Neural crest cell (in vitro differentiated cells): ENCODE measurements at places on chromosomes 2 and 18.

- DNase-seq, result no peak
These were observed 429.1 kb upstream of the PKDCC start for GRCh38 chr2:41618754-41619153.

GRCh38 chr2:105220604-105221003, 20.9 kb upstream of the GPR45 start:
- DNase-seq, result no peak

GRCh38 chr2:173589604-173590275, 235.1 kb downstream of the CDCA7 start:
- DNase-seq, result no peak

- no peak for DNase-seq
These were observed 105.5 kb downstream of the FAM168B start for GRCh38 chr2:130987519-130988425.

GRCh38 chr18:36627637-36628036, 201.2 kb downstream of the TPGS2 start:
- no peak for DNase-seq

- DNase-seq, result no peak
These were observed 53.8 kb downstream of the SS18 start for GRCh38 chr18:26036635-26037034.

DNA sequence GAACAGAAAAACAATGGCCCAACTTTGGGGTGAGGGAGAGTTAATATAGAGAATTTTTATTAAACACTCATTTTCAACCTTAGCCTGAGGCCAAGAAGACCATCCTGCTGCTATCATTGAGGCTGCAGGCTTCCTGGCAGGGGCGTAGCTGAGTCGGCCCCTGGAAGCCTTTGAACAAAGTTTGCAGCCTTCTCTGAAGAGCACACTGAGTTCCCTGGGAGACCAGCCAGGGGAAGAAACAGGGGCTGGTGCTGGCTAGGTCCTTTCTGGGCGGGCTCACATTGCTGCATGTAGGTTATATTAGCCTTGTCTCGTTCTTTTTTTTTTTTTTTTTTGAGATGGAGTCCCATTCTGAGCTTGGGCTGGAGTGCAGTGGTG, 126.8 kb upstream of the HS6ST1 start:
- DNase-seq, result no peak

DNA sequence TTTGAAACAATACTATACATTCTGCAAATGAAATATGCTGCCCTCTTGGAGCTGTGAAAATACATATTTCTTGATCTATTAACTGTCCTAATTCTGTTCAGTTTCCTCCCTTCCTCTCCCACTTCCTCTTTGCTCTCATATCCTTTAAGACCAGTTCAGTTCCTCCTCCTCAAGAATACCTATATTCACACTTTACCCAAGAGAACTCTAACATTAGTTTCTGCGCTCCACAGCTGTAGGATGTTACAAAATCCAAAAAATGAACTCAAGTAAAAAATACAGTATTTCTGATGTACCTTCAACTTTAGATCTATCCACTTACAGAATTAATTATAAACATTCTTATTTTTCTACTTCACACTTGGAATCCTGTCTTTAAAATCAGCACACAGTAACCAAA, 5.4 kb downstream of the ITSN2 start:
- DNase-seq, result no peak

- no peak for DNase-seq
These were observed 33.9 kb downstream of the PAX3 start for GRCh38 chr2:222264791-222265320.

DNA sequence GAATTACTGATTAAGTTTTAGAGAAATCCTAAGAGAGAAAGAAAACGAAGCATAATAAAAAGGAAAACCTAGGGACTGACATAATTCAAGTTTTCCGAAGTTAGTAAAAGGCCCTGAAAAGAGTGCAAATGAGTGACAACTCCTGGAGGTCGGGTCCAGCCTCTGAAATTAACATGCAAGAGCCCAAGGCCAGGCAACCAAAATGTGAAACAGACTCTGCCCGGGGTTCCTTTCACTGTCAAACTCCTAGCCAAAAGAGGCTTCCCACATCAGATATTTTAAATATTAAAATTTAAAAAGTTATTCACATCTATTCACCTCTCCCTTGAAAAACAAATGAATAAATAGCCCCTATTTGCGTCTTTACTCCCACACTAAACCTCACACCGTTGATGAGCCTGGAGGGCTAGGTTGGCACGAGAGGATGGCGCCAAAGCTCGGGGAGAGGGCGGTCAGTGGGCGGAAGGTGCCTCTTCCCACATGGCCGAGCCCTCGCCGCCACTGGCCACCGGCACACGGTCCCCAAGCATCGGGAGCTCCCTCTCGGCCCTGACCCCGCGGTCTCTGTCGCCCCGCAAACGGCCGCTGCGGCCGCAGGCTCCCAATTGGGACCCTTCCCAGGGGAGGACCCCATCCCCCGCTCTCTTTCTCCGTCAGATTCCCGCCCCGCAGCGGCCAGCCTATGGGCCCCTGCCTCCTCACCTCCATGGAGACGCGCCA, 630 bp downstream of the PPM1G start:
- DNase-seq, result no peak

- DNase-seq, result no peak
These were observed 134.2 kb downstream of the WDSUB1 start for GRCh38 chr2:159152128-159152778.

- DNase-seq, result no peak
These were observed 23.6 kb downstream of the INPP5D start for GRCh38 chr2:233083782-233084181.

GRCh38 chr2:212426637-212427412, 111.8 kb downstream of the ERBB4 start:
- DNase-seq, result no peak

DNA sequence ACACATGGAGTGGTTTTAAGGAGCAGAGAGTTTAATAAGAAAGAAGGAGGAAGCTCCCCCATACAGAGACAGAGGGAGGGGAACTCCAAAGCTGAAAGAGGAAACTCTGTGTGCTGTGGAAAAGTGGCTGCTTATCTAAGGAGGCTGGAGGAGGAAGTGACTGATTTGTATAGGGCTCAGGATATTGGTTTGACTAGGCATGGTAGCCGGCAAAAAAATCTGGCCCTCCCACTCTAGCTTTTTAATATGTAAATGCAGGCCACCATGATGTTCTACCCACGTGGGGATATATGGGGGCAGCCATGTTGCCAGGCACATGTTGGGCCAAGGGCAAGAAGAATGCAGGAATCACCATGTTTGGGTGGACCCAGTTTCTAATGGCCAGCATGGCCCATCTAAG, 64.3 kb downstream of the HNMT start:
- no peak for DNase-seq

DNA sequence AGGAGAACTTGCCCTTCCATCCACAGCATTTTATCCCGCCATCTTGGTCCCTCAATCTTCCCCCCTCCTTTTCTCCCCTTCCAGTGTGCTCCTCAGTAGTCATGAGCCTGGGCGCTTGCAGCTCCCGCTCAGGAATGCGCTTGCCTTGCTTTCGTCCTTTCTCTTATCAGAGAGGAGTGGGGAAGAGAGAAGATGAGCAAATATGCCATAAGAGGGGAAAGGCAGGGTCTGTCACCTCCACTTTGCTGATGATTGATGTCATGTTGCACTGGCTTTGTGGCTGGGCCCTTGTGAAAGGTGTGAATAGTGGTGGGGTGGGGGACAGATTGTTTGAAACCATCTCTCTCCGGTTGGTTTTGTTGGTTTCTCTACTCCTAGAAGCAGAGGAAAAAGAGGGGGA, 569.3 kb downstream of the TNS1 start:
- no peak for DNase-seq

GRCh38 chr18:44232500-44232899, 448.2 kb upstream of the SETBP1 start:
- DNase-seq, result no peak

- peak; percentile 53 for DNase-seq
These were observed 48.9 kb downstream of the TGIF1 start for GRCh38 chr18:3498698-3499471.
